ENCODE measurements at places on chromosomes 12 and 14. TPM values are rescaled to one million over a fixed set of nuclear protein-coding genes. Genes with fewer than 3 reads are reported as not detected.

GRCh38 chr12:105384220-105384619 is 53.7 kb downstream of the C12orf75 start:
- no peak for DNase-seq

GRCh38 chr14:55109836-55110235 is 19.2 kb upstream of the LGALS3 start:
- no peak for DNase-seq

KRT6A gene
- 0.95 TPM for total RNA-seq

- no peak for DNase-seq
Measured at GRCh38 chr12:24918596-24918995, 30.3 kb downstream of the BCAT1 start.

DNA sequence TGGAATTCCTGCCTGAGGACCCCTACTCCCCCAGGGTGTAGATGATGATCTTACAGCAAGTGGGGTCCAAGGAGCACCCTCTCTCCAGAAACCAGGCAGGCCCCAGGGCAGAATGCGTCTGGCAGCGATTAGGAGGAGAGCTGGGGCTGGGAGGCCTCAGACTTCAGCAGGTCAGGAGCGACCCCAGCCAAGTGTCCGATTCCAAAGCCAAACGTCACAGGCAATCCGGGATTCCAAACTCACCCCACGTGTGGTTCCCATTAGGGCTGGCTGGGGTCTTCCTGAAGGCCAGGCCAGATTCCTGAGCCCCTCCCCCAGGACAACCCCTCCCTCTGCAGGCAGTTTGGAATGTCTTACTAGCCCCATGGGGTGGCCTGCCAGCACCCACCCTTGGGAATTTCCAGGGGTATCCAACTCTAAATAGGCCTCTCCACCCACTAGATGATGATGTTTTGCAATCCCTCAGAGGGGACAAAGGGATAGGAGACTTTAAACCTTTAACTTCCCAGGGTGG is 17.3 kb upstream of the FIGNL2 start:
- no peak for DNase-seq

DNA sequence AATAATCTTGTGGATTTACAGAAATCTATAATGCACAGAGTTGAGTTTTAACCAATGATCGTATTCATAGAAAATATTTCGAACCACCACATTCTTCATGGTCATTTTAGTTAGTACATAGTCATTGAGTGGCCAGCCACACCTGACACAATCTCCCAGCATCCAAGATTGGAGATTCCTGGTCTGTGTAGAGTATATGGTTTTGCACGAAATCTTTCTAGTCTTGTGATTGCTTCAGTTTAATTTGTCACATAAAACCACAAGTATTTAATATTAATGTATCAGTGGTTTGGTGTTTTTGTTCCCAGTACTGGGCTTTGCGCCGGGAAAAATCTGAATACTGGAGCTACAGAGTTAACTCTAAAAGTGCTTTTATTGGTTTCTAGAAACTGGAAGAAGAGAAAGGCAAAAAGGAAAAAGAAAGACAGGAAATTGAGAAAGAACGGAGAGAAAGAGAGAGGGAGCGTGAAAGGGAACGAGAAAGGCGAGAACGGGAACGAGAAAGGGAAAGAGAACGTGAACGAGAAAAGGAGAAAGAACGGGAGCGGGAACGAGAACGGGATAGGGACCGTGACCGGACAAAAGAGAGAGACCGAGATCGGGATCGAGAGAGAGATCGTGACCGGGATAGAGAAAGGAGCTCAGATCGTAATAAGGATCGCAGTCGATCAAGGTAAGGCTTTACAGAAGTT is 33.4 kb upstream of the PSEN1 start:
- DNase-seq, result peak; percentile 64

DNA sequence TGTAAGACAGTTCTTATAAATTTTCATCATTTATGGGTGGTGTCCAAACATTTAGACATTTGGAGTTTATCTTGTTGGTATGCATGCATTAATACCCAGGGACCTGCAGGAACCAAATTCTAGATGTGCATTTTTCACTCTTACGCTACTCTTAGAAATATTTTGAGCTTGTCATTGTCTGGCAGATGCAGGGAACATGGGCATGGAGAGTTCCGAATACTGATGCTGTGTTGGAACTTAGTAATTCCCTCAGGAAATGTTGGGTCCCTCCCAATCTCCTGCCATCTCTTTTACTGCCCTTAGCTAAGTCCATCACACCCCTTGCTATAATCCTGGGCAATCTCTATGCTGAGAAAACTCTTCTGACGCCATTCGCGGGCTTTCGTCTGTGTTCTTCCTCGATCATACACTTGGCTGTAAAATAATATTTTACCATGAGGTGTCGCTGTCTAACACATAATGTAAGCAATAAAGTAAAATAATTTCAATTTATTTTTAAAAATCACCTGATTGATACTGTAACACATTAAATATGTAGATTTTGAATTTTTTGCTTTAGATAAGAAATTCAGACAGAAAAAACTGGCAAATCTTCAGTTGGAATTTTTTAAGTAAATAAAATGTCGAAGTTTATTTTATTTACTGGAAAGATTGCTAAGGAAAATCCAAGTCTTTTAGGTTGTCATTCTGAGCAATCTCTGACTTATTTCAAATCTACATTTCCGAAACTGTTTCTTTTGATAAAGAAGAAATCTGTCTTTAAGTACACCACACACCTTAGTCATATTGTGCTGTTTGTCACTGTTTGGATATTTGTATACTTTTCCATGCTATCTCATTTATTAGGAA is 304.1 kb upstream of the SSTR1 start:
- DNase-seq, result peak; percentile 8

SLC7A8 gene
- 4.0 TPM for total RNA-seq

DNA sequence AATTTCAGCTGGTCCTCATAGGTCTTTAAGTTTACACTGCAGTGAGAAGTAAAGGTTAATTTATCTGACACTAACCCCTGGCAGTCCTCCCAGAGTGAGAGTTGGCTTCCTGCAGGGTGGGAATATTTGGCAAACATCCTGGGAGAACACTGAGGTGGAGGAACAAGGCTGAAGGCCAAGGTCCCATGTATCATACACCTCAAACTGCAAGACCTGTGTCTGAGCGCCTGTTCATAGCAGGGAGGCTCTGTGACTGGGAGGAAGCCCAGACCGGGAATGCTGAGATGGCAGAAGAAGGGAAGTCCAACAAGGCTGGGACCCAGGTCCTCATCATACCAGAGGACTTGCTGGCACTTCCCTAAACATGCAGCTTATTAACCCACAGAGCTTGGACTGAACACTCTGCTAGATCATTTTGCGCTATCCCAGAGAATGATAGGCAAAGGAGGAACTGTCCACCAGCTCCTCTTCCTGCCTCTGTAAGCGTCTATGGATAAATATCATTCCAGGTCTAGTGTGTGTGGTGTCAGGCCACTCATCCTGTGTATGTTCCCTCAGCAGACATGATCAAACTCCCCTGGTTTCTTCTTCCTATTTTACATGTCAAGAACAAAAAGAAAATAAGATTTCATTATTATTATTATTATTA is 199.6 kb upstream of the CNOT2 start:
- DNase-seq, result no peak

DNA sequence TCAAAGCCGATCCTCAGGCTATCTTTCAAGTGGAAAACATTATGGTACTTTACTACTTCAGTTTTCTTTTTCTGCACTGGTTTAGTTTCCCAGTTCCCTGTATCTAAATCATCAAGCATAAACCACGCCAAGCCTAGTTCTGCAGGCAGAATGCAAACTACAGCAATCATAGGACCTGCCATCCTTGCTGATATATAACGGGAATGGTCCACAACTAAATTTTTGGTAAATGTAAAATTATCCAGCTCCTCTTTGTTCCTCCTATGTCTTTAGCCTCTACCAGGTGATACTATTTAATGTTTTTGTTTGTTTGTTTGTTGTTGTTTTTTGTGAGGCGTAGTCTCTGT is 19.3 kb upstream of the PALS1 start:
- no peak for DNase-seq

DNA sequence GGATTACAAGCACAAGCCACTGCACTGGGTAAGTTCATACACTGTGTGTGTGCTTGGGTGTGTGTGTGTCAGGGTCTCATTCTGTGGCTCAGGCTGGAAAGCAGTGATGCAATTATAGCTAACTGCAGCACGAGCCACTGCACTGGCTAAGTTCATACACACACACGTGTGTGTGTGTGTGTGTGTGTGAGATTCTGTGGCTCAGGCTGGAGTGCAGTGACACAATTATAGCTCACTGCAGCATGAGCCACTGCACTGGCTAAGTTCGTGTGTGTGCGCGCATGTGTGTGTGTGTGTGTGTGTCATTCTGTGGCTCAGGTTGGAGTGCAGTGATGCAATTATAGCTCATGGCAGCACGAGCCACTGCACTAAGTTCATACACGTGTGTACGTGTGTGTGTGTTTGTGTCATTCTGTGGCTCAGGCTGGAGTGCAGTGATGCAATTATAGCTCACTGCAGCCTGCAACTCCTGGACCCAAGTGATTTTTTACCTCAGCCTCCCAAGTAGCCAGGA is 85.4 kb downstream of the HECTD1 start:
- peak; percentile 14 for DNase-seq

Data from astrocyte (in vitro differentiated cells and primary cell).